ENCODE measurements at places on chromosomes 5 and 9.

GRCh38 chr5:13501176-13501575 is 443.3 kb downstream of the DNAH5 start:
- no peak for DNase-seq

GRCh38 chr5:100803397-100803796 is 99.7 kb downstream of the ST8SIA4 start:
- no peak for DNase-seq

DNA sequence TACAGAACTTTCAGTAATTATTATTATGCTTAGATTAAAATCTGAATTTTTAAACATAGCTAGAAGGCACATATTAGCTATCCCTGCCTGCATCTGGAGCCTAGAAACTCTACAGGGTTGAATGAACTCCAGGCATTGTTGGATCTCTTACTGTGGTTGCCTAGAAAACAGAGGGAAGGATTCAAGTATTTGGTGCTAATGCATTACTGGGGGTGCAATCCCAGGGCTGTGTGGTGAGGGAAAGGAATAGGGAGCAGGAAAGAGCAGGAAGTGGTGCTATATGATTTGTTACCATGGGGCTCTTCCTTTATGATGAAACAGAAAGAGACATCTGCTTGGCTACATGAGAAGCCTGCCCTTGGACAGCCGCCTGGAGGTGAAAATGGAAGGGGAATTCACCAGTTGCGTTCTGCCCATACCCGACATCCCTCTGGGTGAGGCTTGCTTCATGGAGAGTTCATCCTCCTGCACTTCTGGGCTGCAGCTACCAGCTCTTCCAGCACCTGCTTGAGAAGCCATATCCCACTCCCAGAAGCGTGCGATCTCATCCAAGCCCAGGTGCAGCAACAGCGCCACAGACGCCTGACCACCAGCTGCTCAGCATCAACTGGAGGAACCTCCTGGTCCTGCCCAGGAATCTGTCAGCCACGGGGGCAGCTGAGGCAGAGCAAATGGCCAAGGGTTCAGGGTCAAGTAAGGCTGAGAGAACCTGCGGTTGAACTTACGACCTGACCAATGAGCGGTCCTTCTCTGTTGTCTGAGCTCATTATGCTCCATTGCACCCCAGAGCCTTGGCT is 362.8 kb downstream of the SEMA5A start:
- no peak for DNase-seq

- DNase-seq: no peak
Observed at GRCh38 chr5:140023611-140024191, 19.4 kb downstream of the NRG2 start.

- DNase-seq: no peak
Observed at GRCh38 chr5:133830281-133830680, 138.1 kb downstream of the C5orf15 start.

GRCh38 chr5:37867654-37868053 is 27.8 kb upstream of the GDNF start:
- no peak for DNase-seq

GRCh38 chr5:102286476-102286875 is 9.6 kb downstream of the SLCO4C1 start:
- no peak for DNase-seq

- DNase-seq: no peak
Observed at GRCh38 chr5:146039420-146039819, 66.0 kb downstream of the PLAC8L1 start.

DNA sequence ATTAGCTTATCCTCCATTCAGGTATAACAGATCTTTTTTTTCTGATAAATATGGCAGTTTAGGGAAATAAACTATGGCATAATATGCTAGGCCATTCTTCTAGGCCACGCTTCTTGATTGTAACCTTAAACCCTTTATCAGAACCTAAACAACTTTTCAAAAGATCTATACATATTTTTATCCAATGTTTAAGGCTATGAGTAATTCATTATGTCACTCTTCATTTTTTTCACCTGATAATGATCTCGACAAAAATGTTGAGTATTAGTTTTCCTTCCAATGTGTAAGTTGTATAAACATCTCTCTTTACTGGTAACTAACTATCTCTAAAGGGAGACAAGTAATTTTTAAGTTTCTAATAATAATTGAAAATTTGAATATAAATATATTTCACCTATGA is 2.4 kb upstream of the PCDHB4 start:
- DNase-seq: no peak

DNA sequence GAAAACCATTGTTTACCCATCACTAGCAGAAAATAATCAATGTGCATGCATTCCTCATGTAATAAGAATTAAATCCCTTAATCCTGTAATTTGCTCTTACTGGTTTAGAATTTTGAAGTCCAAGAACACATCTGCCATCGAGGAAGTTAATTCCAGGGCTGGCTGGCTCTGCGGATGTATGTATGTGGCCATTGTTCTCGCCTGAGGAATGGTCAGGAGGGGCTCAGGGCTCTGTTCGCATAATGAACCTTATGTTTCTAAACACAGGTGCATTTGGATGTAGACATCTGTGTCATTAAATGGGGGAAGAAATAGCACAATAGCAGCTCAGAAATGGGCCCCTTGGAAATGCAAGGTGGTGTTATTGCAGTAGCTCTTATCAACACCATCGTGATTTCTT is 148.6 kb upstream of the GAS1 start:
- DNase-seq: no peak

- no peak for DNase-seq
Observed at GRCh38 chr9:22208846-22209585, 199.9 kb upstream of the CDKN2B start.

DNA sequence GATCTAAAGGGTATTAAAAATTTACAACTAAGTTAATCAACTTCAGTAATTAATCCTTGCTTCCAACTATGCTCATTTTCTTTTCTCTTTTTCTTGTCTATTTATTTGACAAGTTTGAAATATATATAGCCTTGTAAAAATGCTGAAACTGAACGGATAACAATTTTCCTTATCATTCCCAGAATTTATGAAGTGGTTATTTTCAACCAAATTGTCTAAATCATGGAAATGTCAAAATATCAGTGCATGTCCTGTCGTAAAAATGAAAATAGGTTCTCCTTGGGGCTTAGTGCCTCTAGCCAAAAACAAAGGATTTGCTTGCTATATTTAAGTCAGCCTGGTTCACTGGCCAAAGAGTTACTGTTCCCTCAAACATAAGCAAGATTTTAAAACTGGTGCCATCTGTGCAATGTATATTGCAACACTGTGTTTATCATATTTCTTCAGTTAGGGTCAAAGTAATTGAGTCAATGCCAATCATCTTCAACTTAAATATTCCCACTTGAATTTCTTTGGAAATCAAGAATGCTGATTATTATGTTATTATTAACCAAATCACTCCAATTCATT is 798.3 kb downstream of the MAT2B start:
- DNase-seq: no peak

- no peak for DNase-seq
Observed at GRCh38 chr5:181188700-181189362, 16.2 kb downstream of the TRIM7 start.

DNA sequence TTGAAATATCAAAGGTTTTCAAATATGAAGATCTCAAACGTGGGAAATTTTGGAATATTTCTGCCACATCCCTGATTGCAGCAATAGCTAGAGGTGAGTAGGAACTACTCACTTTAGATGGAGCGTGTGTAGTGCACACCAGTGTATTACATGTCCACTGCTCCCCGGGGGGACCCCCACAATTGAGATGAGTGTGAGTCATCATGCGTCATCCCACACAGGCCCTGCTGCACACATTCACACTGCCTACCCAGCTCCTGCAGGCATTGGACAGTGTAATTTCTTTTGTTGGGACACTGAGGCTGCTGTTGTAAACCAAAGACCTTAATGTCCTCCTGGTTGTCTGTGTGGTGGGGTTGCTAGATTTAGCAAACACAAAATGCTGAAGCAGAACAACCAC is 280.0 kb downstream of the GAS1 start:
- DNase-seq: no peak

- no peak for DNase-seq
Observed at GRCh38 chr5:177067503-177067902, 19.2 kb upstream of the FGFR4 start.

GRCh38 chr5:108947164-108947563 is 199.5 kb downstream of the FER start:
- no peak for DNase-seq

DNA sequence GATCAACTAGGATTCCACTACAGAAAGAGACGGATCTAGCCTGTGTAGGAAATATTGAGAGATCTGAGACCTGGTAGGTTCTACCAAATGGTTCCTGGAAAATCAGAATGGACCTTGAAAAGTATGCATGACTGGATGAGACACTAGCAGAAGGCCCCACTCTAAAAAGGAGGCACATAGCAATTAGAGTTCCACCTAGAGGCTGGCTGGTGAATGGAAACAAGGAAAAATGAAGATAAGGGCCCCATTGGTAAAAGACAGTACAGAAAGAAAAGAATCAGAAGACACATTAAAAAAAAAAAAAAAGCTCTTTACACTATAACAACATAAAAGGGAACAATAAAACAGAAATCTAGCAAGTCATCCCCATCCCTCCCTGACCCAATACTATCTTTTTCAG is 518.5 kb downstream of the NR2F1-AS1 start:
- no peak for DNase-seq

GRCh38 chr9:370086-370485 is 155.4 kb downstream of the DOCK8 start:
- no peak for DNase-seq

DNA sequence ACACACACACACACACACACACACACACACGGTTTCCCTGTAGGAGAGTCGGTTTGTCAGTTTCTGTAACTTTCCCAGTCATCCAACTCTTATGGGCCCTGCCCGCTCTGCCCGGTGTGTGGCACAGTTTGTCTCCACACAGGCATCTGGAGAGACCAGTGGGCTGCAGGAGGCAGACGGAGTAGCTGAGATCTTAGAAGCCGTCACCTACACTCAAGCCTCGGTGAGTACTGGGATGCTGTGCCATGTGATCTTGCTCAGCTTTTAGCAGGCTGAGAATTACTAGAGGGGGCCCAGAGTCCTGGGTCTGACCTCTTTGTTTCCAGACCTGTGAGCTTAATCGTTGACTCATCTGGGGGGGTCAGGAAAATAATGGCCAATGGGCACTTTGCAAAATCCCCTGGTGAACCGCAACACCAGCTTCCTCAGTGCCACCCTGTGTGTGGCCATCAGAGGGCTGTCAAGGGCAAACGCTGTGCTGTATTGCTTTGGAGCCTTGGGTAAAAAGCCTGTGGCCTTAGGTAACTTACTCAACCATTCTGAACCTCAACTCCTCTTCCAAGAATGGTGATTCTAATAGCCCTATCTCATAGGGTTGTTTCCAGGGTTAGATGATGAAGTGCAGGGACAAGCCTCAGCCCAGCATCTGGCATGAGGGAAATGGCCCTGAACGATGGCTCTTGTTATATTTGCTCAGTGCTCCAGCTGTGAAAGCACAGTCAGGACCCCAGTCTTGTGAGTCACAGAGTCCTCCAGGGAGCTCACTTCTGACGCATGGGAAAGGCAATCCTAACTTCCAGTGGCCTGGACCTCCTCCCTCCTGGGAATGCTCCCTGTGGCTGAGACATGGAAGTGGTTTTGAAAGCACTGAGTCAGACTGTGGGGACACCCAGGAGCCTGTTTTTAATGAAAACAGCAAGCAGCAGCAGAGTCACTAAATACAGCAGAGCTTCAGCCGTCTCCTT is 45.6 kb downstream of the COL15A1 start:
- no peak for DNase-seq

DNA sequence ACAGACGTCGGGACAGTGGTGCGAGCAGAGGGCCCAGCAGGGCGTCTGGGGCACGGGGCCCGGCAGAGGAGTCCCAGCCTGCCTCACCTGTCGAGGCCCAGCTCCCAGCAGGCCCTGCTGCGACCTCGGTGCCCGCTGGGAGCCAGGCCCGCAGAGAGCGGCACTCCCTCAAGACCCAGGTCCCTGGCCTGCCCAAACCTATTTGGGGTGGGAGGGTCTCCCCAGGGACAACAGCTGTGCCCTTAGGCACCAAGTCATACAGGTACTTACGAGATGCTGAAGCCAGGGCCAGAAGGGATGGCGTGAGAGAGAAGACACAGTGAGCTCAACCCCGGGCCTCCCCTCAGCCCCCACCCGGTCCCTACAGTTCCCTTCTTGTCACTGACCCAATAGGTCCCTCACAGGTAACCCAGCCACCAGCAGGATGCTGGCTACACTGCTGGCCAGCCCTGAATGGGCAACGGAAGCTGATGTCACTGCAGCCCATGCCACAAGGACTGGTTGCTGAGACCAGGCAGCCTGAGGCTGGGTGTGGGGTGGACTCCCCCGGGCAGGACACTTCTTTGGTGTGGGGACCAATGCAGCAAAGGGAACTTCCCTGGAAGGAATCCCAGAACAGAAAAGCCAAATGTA is 3.7 kb downstream of the NSMF start:
- DNase-seq: no peak
